A549 (cell line): ENCODE measurements at places on chromosomes 2 and 18. TPM values are rescaled to one million over a fixed set of nuclear protein-coding genes. Genes with fewer than 3 reads are reported as not detected.
A peak's percentile ranks its signal among the peaks of the same experiment; 100 is the strongest.

DNA sequence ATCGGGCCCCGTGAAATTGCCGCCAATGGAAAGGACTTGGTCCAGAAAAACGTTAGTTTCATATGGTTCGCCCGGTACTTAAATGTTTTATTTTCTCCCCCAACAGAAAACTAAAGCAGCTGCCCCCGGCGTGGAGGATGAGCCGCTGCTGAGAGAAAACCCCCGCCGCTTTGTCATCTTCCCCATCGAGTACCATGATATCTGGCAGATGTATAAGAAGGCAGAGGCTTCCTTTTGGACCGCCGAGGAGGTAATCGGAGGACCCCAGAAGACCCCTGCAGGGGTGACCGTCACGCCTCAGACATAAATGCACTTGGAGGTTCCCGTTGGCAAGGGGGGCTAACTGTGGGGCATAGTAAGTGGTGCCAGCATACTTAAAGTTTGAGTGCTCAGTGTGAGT lies 742 bp downstream of the RRM2 start:
- no peak for DNase-seq

Gene IL1RL1
- polyA plus RNA-seq: 0.03 to 0.04 TPM (median 0.03 TPM) in 3 replicates

GRCh38 chr2:65388051-65388531 lies 44.3 kb downstream of the SPRED2 start:
- no peak for DNase-seq

DNA sequence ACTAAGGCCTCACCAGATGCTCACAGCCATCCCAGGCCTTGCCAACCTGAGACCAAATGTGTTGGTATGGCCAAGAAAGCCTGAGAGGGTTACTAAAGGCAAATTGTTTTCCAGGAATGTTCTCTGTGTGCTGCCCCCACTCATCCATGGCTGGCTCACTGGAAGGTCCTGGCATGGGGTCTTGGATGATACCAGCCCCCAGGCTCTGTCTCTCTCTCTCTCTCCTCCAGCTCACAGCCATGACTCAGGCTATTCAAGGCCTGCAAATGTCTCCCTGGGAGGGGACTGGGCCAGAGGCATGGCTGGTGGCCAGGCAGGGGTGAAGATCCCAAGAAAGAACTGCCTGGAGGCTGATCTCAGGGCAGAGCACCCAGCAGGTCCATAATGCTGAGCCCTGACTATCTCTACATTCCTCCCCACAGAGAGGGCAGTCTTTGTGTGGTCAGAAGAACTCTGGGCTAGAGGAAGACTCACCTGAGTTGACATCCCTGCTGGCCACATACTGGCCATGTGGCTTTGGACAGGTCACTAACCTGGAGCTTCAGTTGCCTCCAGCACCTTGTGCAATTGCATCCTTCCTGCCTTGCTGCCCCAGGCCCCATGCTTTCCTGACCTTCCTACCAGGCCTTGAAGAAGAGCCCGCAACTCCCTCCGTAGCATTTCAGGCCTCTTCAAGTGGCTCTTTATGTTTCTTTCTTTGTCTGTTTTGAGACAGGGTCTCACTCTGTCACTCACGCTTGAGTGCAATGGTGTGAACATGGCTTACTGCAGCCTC lies 150.4 kb downstream of the ZFP36L2 start:
- DNase-seq: peak; percentile 58

DNA sequence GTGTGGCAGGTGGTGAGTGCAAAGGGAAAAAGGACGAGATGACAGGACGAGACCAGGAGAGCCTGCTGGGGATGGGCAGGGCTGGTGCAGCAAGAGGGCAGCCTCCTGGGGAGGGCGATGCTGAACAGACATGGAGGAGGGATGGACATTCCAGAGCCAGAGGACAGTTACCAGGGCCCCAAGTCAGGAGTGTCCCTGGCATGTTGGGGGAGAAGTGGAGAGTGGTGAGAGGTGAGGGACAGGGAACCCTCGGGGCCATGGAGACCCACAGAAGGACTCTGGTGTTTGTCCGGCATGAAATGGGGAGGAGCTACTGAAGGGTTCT lies 19.0 kb downstream of the MTERF4 start:
- DNase-seq: no peak

- no peak for DNase-seq
These were observed 33.5 kb downstream of the CDC42EP3 start for GRCh38 chr2:37637985-37638384.

- DNase-seq: peak; percentile 35
These were observed 529 bp downstream of the SEMA4C start for GRCh38 chr2:96869281-96869821.
